ENCODE measurements at places on chromosomes 2 and 18. TPM values are rescaled to one million over a fixed set of nuclear protein-coding genes. Genes with fewer than 3 reads are reported as not detected.

DNA sequence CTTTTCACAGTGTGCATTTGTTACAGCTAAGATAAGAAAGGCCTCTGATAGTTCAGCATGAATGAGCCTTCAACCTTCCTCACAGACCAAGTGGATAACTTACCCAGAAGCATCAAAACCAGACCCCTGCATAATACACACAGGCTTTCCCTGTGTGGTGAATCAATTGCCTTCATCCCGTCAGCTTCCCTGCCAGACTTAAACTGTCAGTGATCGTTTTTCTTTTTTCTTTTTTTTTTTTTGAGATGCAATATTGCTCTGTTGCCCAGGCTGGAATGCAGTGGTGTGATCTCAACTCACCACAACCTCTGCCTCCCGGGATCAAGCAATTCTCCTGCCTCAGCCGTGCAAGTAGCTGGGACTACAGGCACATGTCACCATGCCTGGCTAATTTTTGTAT, 20.5 kb upstream of the SLC35F5 start:
- H3K4me1 ChIP-seq = no peaks in the 10 kb centered on the region
- no peaks in the 10 kb centered on the region for H3K36me3 ChIP-seq
- DNase-seq = no peak
- no peak overlapping the region for H3K4me3 ChIP-seq
- H3K27ac ChIP-seq = no peak overlapping the region

The CBLN2 gene
- total RNA-seq = not detected

The USP34 gene
- total RNA-seq = 157 TPM

- H3K36me3 ChIP-seq = no peaks in the 10 kb centered on the region
- H3K27me3 ChIP-seq = no peaks in the 10 kb centered on the region
- no peak overlapping the region for H3K4me3 ChIP-seq
- no peak overlapping the region for H3K27ac ChIP-seq
- no peak for DNase-seq
Measured at GRCh38 chr2:54194761-54195750, 61.0 kb downstream of the TSPYL6 start.

DNA sequence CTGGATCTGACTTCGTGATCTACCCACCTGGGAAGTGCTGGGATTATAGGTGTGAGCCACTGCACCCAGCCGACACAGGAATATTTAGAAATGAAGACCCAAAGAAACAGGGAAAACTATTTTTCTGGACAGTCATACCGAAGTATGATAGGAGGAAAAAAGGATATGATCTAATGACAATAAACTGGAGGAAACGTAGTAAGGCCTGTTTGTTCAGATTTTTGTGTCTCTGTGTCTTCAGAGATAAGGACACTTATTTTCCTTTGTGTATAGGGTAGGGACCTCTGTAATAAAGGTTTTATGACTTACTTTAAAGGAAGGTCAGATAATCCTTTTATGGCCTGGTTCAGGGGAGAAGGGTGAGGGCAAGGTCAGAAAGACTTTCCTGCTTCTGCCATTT, 55.9 kb downstream of the GTF2A1L start:
- peaks cover 11% of the 10 kb centered on the region for H3K27me3 ChIP-seq
- H3K4me3 ChIP-seq = no peak overlapping the region
- no peak for DNase-seq
- no peak overlapping the region for H3K27ac ChIP-seq

- H3K27ac ChIP-seq = no peak overlapping the region
- no peaks in the 10 kb centered on the region for H3K4me1 ChIP-seq
- H3K27me3 ChIP-seq = no peaks in the 10 kb centered on the region
- H3K4me3 ChIP-seq = no peak overlapping the region
- no peaks in the 10 kb centered on the region for H3K36me3 ChIP-seq
Measured at GRCh38 chr2:149690825-149691224, 103.2 kb upstream of the MMADHC start.

The SLC16A14 gene
- 0.60 TPM for total RNA-seq

The SAP130 gene
- total RNA-seq = 31.2 TPM

The ZC3H8 gene
- total RNA-seq = 22.2 TPM

DNA sequence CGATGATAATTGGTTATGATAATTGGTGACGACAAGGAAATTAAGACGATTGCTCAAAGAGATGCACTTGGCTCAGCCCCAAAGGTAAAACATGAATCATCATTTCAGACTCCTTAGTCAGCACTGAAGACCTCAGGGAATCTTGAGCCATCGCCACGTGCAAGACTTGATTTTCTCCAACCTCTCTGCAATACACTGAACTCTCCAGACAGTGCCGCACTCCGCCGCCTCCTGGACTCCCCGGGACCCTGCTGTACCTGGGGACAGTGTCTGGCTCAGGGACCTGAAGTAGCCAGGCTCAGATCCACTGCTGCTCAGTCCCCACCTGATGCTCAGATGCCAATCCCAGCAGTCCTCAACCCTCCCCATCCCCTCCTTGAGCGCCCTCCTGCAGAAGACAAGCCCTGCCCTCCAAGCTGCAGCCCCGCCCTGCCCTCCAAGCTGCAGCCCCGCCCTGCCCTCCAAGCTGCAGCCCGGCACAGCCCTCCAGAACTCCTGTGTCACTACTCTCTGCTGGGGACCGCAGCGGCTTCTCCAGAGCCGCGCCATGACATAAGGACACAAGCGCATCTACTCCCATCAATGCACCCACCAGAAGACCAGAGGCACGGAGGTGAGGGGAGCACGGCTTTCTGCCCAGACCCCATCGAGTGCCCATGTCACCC, 1.1 kb downstream of the TMEM18 start:
- DNase-seq = no peak
- H3K4me1 ChIP-seq = peaks cover 46% of the 10 kb centered on the region
- no peaks in the 10 kb centered on the region for H3K27me3 ChIP-seq
- peak overlapping the region; percentile 98 for H3K4me3 ChIP-seq
- H3K36me3 ChIP-seq = no peaks in the 10 kb centered on the region

- H3K36me3 ChIP-seq = no peaks in the 10 kb centered on the region
- H3K4me1 ChIP-seq = peaks cover 5% of the 10 kb centered on the region
- no peak overlapping the region for H3K4me3 ChIP-seq
- no peak overlapping the region for H3K27ac ChIP-seq
- DNase-seq = no peak
Measured at GRCh38 chr2:127143841-127144782, 37.2 kb upstream of the BIN1 start.

GRCh38 chr2:69805887-69806286, 23.6 kb upstream of the GMCL1 start:
- H3K27me3 ChIP-seq = no peaks in the 10 kb centered on the region
- H3K27ac ChIP-seq = no peak overlapping the region
- peaks cover 15% of the 10 kb centered on the region for H3K4me1 ChIP-seq
- DNase-seq = no peak
- H3K4me3 ChIP-seq = no peak overlapping the region

- no peaks in the 10 kb centered on the region for H3K27me3 ChIP-seq
- H3K4me1 ChIP-seq = peaks cover 72% of the 10 kb centered on the region
- peak overlapping the region; percentile 77 for H3K4me3 ChIP-seq
- DNase-seq = no peak
- H3K36me3 ChIP-seq = no peaks in the 10 kb centered on the region
Measured at GRCh38 chr2:189298038-189298437, 118.5 kb upstream of the COL5A2 start.

DNA sequence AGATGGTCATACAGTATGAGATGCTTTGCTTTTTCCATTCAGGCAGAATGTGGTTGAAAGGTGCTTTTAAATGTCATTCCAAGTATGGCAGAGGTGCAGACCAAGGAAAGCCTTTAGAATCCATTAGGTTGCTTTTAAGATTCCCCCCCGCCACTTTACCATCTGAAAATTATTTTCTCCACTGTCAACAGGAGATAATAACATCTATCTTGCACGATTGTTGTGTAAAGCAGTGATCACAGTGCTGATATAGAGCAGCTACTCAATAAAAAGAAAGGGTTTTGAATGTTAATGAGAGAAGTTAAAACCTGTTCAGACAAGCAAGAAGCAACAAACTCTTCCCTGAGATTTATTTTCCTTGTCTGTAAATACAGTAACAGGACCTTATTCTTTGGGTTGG, 372.5 kb upstream of the GCFC2 start:
- no peak overlapping the region for H3K4me3 ChIP-seq
- no peaks in the 10 kb centered on the region for H3K27me3 ChIP-seq
- no peak overlapping the region for H3K27ac ChIP-seq
- DNase-seq = no peak

GRCh38 chr18:40367576-40367975, 1587.5 kb upstream of the PIK3C3 start:
- no peaks in the 10 kb centered on the region for H3K36me3 ChIP-seq
- DNase-seq = no peak
- H3K27ac ChIP-seq = no peak overlapping the region
- H3K4me1 ChIP-seq = no peaks in the 10 kb centered on the region
- H3K27me3 ChIP-seq = no peaks in the 10 kb centered on the region

The GULP1 gene
- total RNA-seq = not detected

DNA sequence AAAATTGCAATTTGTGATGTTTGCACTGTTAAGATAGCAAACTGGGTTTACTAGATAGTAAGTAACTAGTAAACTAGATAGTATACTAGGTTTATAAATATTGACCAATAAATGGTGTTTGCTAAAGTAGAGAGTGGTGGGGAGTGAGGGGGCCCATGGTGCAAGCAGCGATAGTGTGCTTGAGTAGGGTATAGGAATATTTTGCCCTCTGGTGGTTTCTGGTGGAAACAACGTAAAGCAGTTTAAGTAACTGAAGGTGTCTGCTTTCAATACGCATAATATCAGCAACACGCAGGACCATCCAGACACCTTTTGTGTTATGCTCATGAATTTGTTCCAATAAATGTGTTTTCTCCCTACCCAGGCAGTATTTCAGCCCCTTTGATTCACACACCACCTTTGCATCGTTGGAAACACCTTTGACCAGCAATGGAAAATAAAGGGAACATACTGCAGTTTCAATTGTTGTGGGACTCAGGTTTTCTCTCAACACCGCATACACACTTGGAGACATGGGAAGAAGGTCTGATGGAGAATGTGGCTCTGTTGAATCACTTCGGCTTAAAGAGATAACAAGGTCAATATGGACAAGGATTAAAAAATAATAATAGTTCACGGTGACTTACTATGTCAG, 16.7 kb upstream of the STAT1 start:
- peaks cover 5% of the 10 kb centered on the region for H3K36me3 ChIP-seq
- H3K4me1 ChIP-seq = peaks cover 38% of the 10 kb centered on the region
- H3K4me3 ChIP-seq = no peak overlapping the region
- no peaks in the 10 kb centered on the region for H3K27me3 ChIP-seq
